ENCODE measurements at places on chromosomes 6 and 20.
A peak's percentile ranks its signal among the peaks of the same experiment; 100 is the strongest.

GRCh38 chr6:317448-318144, 25.3 kb downstream of the DUSP22 start:
- no peak for DNase-seq

GRCh38 chr6:141151710-141152417, 980.9 kb upstream of the GJE1 start:
- no peak for DNase-seq

- no peak for DNase-seq
Measured at GRCh38 chr6:128024969-128025368, 124.1 kb upstream of the THEMIS start.

- peak; percentile 35 for DNase-seq
Measured at GRCh38 chr20:17648791-17649730, 33.0 kb downstream of the RRBP1 start.

- DNase-seq = no peak
Measured at GRCh38 chr6:113627480-113627879, 229.7 kb upstream of the MARCKS start.

DNA sequence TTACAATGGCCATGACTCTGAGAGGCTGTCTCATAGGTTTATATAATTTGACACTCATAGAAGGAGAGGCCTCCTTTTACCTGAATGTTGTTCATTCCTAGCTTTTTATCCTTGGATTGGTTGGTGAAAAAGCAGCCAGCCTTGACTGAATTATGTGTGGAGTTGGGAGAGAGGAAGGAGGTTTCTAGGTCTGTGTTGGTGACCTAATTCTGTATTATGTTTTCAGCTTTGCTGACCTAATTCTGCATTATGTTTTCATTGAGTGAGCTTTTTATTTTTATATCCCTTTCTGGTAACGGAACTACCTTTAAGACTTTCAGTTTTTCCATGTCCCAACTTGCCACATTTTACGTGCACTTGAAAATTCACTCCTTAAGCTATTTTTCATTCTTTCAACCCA, 59.1 kb upstream of the RNF144B start:
- no peak for DNase-seq

GRCh38 chr6:158958504-158959386, 41.3 kb downstream of the RSPH3 start:
- DNase-seq = peak; percentile 33

DNA sequence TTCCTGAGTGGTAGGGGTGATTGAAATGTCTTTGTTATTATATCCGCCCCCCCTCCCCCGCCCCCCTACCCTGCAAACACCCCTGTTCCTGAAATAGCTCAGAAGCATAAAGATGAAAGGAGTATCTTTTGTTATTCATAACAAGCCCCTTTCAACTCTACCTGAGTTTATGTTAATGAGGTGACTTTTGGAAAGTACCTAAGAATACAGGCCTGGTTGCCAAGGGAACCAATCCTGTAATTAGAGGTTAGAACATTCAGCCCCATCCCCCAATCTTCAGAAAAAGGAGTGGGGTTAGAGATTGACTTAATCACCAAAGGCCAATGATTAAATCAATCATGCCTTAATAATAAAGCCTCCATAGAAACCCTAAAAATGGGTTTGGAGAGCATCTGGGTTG, 979.2 kb upstream of the GJE1 start:
- DNase-seq = peak; percentile 62

GRCh38 chr6:138598562-138599173, 99.4 kb upstream of the NHSL1 start:
- DNase-seq = no peak

DNA sequence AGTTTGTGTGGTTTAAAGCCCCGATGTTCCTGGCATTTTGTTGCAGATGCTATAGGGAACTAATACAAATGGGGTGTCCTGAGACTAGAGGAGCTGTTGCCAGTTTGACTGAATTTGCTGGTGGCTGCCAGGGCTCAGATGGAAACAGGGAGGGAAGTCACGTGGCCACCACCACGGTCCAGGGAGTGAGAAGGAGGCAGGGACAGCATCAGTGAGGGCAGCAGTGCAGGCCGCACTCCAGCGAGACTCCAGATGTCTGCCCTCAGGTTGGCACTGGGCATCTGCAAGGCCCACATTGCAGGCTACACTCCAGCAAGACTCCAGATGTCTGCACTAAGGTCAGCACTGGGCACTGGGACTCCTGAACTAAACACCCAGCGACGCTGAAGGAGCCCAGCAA, 86.2 kb downstream of the RAMACL start:
- DNase-seq = no peak

- DNase-seq = no peak
Measured at GRCh38 chr6:53432318-53433161, 83.8 kb upstream of the ELOVL5 start.

DNA sequence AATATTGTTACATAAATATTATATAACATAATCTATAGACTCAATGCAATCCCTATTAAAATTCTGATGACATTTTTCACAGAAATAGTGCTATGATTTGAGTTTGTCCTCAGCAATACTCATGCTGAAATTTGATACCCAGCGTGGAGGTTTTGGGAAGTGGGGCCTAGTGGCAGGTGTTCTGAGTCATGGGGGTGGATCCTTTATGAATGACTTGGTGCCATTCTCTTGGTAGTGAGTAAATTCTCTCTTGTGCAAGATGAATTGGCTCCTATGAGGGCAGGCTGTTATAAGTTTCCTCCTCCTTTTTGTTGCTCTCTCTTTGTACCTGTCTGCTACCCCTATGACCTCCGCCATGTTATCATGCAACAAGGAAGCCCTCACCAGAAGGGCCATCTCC, 65.8 kb downstream of the SHPRH start:
- DNase-seq = no peak
